M059J (cell line): ENCODE measurements at places on chromosomes 1 and 21. TPM values are rescaled to one million over a fixed set of nuclear protein-coding genes. Genes with fewer than 3 reads are reported as not detected.

- DNase-seq: no peak
Observed at GRCh38 chr1:115982400-115982799, 6.1 kb downstream of the SLC22A15 start.

DNA sequence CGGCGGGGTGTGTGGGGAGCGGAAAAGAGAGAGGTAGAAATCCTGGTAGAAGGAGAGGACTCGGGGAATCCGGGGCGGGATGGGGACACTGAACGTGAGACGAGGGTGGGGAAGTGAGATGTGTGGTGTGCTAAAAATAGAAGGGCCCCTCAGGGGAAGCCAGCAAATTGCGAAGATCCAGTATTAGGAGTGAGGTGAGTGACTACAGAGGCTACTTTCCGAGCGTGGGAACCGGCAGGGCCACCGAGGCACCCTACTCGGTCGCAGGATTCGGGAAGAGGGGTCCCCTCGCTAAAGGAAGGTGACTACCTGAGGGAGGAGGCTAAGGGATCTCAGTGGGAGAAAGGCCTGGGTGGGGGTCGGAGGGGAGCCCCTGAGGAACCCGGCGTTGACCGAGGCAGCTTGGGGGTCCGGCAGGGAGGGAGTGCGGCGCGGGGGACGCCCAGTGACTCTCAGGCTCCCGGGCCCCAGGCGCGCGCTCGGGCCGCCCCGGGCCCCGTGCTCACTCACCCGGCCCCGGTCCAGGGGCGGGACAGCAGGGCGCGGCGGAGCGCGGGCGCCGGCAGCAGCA lies 318 bp downstream of the ALDH4A1 start:
- peak; percentile 38 for DNase-seq

GRCh38 chr1:57494530-57495079 lies 70.7 kb upstream of the DAB1 start:
- peak; percentile 17 for DNase-seq

- DNase-seq: no peak
Observed at GRCh38 chr1:241131636-241132194, 225.3 kb downstream of the RGS7 start.

GRCh38 chr1:243497939-243498681 lies 242.3 kb downstream of the SDCCAG8 start:
- DNase-seq: no peak

GRCh38 chr1:201893431-201893830 lies 4.7 kb downstream of the SHISA4 start:
- peak; percentile 57 for DNase-seq

GRCh38 chr1:85450832-85451231 lies 14.1 kb downstream of the DDAH1 start:
- peak; percentile 91 for DNase-seq

FCRL5 gene
- total RNA-seq: not detected in 2 replicates

PRKCZ gene
- 0.44 TPM in 1 of 2 replicates, not detected in the other for total RNA-seq

PGBD5 gene
- total RNA-seq: 0.76 and 0.98 TPM in 2 replicates

CACYBP gene
- 179 and 209 TPM in 2 replicates for total RNA-seq
